Fibroblast of skin of back (primary cell): ENCODE measurements at places on chromosomes 16 and 17.

DNA sequence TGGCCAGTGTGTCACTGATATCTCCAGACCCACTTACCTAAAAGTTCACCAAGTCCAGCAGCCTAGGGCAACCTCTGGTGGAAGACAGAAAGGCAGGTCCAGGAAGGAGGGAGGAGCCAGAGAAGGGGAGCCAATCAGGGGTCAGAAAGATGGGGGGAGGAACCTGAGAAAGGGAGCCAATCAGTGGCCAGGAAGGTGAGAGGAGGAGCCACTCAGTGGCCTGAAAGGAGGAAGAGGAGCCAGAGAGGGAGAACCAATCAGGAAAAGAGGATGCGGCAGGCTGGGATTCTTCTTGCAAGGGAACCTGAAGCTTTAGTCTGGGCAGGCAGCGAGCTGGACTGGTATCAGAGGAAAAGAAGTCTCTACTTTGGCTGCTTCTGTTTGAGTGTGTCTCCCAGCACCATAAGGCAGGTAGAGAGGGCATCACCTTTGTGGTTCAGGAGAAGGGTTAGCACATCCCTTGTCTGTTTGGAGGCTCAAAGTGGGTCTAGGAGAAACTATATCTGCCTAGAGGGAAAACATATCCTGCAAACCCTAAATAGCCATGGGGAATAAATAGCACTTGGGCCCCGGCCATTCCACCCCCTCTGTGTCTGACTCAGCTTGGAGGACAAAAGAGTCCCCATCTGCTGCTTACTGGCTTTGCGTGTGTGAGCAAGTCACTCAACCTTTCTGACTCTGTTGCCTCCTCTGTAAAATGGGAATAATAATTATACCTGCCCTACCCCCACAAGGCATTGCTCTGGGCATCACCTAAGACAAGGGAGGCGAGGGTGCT, 43.4 kb upstream of the CRHR1 start:
- DNase-seq, result peak; percentile 24

- no peak for DNase-seq
These were observed 84.0 kb downstream of the ANKRD11 start for GRCh38 chr16:89406277-89406888.

DNA sequence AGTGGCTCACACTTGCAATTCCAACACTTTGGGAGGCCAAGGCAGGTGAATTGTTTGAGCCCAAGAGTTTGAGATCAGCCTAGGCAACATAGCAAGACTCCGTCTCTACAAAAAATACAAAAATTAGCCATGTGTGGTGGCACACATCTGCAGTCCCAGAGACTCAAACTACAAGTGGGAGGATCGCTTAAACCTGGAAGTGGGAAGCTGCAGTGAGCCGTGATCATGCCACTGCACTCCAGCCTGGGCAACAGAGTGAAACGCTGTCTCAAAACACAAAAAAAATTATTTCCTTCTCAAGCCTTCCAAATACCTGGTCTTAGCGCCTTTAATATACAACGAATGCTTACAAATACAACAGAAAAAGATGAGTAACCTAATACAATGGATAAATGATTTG, 19.7 kb upstream of the CBX2 start:
- no peak for DNase-seq

DNA sequence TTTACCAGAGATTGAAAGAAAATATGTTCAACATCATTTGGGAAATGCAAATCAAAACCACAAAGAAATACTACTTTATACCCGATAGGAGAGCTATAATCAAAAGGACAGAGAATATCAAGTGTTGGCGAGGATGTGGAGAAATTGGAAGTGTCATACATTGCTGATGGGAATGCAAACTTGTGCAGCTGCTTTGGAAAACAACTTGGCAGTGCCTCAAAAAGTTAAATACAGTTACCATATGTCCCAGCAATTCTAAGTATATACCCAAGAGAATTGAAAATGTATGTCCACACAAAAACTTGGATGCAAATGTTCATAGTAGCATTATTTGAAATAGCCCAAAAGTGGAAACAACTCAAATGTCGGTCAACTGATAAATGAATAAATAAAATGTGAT, 17.0 kb upstream of the TANC2 start:
- DNase-seq, result no peak

DNA sequence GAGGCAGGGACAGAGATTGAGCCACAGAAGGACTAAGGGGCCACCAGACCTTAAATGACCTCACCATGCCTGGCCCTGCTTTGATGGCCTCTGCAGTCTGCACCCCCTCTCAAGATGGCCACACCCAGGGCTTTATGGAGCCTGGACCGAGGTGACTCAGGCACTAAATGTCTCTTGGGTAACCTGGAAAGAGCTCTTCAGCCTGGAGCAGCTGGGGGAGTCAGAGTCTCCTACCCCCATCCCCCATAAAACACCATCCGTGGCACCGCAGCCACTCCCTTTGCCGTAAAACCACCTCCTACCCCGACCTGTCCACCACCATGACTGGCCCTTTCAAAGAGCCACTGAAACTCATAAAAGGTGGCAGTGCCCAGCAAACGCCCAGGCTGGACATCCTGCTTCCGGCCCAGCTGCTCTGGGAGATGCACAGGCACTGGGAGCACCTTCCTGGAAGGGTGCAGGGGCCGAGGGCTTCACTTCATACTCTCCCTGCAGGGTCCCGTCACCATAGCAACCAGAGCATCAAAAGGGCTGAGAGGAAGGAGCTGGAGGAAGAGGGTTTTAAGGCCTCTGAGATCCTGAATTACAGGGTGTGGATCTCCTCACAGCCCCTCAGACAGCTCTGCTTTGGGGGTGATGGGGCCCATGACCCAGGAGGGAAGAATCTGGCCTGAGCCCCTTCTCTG, 22.3 kb downstream of the FOXN1 start:
- peak; percentile 31 for DNase-seq
